GM06990 (cell line): ENCODE measurements at places on chromosomes 7 and 10.

GRCh38 chr7:159310457-159311171 is 165.9 kb upstream of the VIPR2 start:
- DNase-seq: no peak

- no peak for DNase-seq
Observed at GRCh38 chr10:70804421-70804808, 11.3 kb upstream of the SGPL1 start.

DNA sequence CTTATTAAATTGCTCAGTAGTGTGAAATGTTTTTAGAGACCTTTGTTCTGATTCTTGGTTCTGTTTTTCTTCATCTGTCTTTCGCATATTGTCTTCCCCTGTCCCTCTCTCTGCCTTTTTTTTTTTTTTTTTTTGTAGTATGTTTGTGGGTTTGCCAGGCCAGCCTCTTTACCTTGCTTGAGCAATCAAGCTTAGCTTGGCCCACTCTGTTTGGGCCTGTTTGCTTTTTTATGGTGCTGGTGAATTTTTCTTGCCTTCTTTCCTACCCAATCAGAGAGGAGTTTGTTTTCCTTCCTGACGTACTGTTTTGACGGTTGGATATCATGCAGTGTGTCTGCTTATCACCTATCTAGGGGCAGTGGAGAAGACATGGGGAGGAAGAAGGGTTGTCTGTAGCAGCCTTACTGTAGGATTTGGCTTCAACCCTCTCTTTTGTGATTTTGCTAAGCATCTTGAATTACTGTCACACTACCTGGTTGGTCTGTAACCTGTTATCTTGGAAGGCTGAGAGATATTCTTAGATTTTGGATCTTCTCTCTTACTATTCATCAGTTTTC is 64.0 kb downstream of the BBS9 start:
- no peak for DNase-seq

GRCh38 chr7:44388089-44388970 is 62.9 kb upstream of the CAMK2B start:
- no peak for DNase-seq

DNA sequence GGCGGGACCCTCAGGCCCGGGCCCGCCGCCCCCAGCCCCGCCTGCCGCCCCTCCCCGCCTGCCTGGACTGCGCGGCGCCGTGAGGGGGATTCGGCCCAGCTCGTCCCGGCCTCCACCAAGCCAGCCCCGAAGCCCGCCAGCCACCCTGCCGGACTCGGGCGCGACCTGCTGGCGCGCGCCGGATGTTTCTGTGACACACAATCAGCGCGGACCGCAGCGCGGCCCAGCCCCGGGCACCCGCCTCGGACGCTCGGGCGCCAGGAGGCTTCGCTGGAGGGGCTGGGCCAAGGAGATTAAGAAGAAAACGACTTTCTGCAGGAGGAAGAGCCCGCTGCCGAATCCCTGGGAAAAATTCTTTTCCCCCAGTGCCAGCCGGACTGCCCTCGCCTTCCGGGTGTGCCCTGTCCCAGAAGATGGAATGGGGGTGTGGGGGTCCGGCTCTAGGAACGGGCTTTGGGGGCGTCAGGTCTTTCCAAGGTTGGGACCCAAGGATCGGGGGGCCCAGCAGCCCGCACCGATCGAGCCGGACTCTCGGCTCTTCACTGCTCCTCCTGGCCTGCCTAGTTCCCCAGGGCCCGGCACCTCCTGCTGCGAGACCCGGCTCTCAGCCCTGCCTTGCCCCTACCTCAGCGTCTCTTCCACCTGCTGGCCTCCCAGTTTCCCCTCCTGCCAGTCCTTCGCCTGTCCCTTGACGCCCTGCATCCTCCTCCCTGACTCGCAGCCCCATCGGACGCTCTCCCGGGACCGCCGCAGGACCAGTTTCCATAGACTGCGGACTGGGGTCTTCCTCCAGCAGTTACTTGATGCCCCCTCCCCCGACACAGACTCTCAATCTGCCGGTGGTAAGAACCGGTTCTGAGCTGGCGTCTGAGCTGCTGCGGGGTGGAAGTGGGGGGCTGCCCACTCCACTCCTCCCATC is 82.7 kb downstream of the PAX2 start:
- DNase-seq: peak; percentile 35

- DNase-seq: no peak
Observed at GRCh38 chr7:131454498-131454897, 101.9 kb downstream of the PODXL start.

GRCh38 chr10:118241229-118242137 is 100.6 kb downstream of the FAM204A start:
- DNase-seq: no peak

DNA sequence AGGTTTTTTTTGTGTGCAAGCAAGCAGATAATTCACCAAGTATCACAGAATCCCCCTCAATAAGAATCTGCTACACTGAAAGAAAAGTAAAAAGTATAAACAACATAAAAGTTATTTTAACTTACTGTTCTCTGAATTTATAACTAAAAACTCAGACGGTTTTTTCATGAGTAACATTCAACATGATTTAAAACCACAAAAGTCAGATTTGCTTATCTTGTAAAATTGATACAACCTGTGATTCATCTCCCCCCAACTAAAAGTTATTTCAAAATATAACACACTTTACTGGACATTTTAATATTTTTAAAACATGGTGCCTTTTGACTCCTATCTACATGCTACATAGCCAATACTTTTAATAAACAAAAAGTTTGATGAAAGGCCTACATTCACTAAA is 32.8 kb downstream of the TSPAN12 start:
- DNase-seq: no peak

DNA sequence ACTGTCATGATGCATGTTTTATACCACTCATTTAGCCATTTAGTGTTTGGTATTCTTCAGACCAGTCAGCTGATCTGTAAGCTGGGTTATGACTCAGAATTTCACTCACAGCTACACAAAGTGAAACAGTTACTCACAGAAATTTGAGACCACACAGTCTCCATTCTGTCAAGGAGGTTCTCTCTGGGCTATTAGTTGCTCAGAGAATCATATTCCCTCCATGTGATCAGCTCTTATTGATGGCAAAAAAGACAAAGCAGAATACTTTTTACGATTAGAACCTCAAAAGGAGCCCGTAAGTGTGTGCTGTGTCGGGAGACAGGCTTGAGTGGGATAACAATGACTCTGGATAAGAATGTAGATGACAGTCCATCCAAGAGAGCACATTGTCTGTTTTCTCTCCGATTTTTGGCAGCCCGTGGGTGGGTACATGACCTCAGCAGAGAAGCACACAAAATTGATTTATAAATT is 277.6 kb upstream of the SORCS1 start:
- DNase-seq: no peak

DNA sequence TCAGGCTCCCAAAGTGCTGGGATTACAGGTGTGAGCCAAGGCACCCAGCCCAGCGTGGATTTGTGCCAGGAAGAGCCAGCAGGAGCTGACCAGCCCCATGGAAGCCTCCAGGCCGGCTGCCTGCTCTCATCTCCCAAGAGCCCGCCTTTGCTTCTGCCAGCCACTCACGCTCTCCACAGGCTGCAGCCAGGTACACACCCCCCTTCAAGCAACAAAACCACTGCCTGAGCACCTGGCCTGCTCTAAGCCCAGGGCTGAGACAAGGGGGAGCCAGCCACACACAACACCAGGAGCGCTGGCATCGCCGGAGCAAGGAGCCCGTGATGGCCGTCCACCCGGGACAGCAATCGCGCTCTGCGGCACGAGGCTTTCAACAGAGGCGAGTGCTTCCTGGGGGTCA is 34.5 kb downstream of the MAD1L1 start:
- DNase-seq: no peak
